Heart right ventricle (tissue), 16 donors: ENCODE measurements at places on chromosomes 6 and 20. TPM values are rescaled to one million over a fixed set of nuclear protein-coding genes. Genes with fewer than 3 reads are reported as not detected.

DNA sequence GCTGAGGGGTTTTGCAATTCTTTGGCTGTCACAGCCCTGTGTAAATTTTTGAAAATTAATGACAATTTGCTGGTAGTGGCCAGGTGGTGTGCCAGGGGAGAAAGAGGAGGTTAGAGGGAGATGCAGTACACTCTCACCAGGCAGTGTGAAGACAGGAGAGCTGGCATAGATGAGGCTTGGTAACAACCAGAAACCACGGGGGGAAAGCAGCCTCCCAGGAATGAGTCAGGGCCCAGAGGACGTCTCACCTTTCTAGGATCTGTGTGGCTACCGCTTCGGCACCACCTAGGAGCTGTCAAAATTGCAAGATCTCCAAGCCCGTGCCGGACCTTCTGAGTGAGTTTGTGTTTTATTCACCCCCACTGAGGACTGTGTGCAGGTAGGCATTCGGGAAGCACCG is 171.4 kb downstream of the PACRG start:
- DNase-seq: no peak

The RSPO3 gene
- 0.73 TPM for polyA plus RNA-seq

The GABRR1 gene
- 0.01 TPM for polyA plus RNA-seq

GRCh38 chr6:139904158-139904533 is 529.7 kb upstream of the CITED2 start:
- no peak for DNase-seq

The NNAT gene
- polyA plus RNA-seq: 1.1 TPM

DNA sequence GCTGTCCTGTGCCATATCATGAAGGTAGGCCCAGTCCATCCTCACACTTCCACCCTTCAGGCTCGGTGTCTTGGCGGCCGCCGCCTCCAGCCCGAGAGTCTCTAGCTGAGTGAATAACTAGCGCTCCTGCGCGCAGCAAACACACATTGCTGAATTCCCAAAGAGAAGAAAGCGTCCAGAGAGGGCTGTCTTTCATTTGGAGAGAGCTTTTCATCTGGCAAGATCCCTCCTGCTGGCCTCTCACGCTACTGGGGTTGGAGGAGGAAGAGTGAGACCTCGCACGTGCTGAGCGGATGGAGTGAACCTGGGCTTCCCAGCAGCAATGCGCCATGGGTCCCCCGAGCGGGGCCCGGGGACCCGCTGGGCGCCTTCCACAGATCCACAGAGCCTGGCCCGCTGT is 73.2 kb downstream of the NCR2 start:
- no peak for DNase-seq

DNA sequence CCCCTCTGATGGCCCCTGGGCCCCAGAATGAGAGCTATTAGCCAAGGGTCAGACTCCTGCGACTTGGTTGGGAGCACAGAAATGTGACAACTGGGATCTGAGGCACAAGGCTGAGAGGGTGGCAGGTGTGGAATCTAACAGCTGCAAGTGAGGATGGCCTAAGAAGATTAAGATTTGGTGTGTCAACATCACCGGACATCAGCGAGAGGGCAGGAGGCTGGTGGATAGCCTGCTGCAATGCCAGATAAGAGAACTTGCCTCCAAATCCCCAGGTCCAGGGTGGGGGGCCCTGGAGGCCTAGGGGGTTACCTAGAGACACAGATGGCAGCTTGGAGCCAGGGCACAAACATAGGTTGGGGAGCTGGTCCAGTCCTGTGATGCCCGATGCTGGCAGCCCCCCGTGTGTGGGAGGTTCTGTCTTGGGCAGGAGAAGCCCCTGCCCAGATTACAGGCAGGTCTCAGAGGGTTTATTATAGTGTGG is 155.8 kb downstream of the GRM4 start:
- DNase-seq: no peak

The ABHD12 gene
- 37.4 TPM for polyA plus RNA-seq

DNA sequence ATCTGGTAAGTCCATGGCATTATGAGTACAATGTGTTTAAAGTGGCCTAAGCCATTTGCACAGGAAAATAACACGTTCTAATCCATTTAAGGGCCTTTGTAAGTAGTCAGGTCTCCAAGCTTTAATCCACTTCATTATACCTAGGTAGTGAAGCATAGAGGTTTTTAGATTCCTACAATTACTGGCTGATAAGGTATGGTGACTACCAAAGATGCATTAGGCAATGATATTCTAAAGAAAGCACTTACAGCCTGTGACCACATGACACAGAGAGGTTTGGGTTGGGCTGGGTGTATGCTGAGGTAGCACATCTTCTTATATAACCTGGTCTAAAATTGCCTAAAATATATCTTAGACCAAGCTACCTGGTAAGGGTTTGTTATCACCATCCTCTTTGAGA is 504.4 kb downstream of the TFAP2B start:
- no peak for DNase-seq

- DNase-seq: no peak
Observed at GRCh38 chr6:22149501-22150367, 147.1 kb downstream of the PRL start.

- no peak for DNase-seq
Observed at GRCh38 chr6:56913285-56914074, 41.4 kb upstream of the BEND6 start.

The TGM3 gene
- polyA plus RNA-seq: 0.22 TPM

DNA sequence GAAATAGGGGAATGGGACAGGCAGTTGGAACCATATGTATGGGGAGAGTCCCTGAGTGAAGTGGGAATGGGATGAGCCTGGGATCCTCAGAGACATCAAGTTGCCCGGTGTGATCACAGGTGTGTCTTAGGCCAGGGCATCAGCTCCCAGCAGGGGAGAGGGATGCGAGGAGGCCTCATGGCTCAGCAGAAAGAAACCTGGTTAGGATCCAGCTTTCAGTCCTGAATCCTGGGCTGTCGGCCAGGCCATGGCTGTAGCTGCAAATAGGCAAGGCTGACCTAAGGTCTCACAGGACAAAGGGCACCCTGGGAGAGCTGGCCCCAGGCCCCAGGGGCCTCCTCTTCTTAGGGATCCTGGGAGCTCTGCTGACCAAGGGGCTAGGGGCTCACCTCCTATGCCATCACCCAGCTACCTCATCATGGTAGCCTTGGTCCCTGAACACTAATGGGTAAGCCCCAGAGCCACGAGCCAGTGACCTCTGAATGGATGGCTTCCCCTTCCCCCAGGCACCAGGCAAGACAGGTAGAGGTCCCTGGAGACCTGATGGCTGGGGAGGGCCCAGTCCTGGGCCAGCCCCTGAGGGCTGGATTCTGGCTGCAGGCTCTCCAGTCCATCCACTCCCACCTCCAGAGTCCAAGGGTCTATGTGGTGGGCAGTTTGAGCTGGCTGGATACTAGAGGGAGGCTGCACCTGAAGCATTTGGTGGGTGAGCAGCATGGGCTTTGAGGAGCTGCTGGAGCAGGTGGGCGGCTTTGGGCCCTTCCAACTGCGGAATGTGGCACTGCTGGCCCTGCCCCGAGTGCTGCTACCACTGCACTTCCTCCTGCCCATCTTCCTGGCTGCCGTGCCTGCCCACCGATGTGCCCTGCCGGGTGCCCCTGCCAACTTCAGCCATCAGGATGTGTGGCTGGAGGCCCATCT is at the start of gene SLC22A7:
Gene SLC22A7 (plus strand): TSS at position 617 of the 921 bp plus-strand sequence. CDS start 99 bp downstream, at position 716.
- peak; percentile 67 for DNase-seq

DNA sequence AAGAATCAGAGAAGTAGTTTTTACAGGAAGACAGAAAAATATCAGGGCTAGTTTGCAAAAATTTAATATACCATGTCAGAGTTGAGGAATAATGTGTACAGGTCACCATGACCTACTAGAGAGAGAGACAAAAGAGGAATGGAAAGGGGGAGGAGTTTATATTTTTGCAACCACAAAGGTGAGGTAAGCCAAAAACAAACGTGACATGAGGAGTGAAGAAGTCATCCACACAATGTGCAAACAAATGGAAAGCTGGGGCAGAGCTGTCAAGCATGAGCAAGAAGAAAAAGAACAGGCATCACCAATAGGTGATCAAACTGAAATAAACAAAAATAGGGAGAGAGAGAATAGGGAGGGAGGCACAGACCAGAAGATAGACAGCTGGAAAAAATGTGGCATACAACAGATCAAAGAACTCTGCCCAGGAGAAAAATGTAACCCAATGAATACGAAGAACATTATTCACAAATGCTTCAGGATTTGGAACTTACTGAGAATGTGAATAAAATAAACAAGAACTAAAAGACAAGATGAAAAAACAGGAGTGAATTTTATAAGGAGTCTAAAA is 15.5 kb downstream of the RARS2 start:
- DNase-seq: no peak

GRCh38 chr6:158405933-158406332 is 93.7 kb downstream of the TULP4 start:
- DNase-seq: no peak

The MAP7 gene
- 1.2 TPM for polyA plus RNA-seq

GRCh38 chr6:152642578-152643375 is 5.6 kb upstream of the SYNE1 start:
- DNase-seq: peak; percentile 73

The BACH2 gene
- polyA plus RNA-seq: 0.29 TPM

The OPRL1 gene
- 0.29 TPM for polyA plus RNA-seq

The GMPR gene
- polyA plus RNA-seq: 161 TPM

DNA sequence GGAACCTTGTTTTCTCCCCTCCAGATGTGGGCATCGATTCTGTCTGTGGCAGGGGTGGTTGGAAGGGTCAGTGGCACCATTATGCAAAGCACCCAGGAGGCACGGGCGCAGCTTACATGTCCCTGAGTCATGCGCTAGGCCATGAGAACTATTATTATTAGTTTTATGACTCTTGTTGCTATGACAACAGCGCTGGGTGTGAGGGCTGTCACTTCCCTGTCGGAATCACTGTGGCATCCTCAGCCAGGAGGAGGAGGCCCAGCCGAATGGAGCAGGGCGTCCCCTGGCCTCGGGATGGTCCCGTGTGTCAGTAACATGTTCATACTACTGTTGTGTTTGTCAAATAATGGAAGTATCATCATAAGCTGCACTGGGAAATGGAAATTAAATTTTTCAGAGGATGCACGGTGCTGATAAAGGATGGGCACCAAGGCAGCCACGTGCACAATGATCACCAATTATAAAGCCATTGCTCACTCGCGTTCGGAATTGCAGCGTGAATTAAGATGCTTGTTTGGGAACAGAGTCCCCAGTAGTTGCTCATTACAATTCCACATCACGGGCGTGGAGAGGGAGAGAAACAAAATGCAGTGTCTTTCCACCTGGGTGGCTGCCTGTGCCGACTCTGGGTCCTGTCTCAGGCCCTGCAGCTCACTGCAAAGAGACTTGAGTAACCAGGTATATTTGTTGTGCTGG is 247.9 kb downstream of the CDH4 start:
- no peak for DNase-seq
